HT1080 (cell line): ENCODE measurements at places on chromosomes 16 and 17.

DNA sequence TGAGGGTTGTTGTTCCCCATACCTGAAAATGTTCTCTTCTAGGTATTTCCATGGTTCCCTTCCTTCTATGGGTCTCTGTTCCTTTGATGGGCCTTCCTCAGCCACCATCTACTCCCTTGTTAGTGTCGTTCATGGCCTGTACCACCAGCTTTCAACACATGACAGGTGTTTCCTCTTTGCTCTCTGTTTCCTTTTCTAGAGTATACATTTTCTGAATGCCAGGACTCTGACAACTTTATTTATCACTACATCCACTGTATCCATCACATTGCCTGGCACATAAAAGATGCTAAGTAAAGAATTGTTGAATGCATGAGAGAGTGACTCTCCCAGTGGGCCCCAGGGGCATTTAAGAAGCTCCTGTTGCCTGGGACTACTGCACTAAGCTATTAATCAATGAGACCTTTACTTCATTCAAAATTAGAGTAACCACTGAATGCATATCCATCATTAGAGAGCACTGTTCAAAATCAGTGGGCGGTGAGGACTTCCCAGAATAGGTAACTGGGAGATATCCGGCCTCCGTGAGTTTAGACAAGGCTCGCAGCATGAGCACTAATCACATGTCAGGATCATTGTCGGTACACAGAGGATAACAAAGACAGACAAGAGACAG, 255.0 kb downstream of the CBLN1 start:
- DNase-seq: no peak

- peak; percentile 35 for DNase-seq
Measured at GRCh38 chr16:495127-495748, 32.3 kb upstream of the CAPN15 start.

GRCh38 chr16:60170196-60170595, 1436.1 kb upstream of the GOT2 start:
- DNase-seq: no peak

DNA sequence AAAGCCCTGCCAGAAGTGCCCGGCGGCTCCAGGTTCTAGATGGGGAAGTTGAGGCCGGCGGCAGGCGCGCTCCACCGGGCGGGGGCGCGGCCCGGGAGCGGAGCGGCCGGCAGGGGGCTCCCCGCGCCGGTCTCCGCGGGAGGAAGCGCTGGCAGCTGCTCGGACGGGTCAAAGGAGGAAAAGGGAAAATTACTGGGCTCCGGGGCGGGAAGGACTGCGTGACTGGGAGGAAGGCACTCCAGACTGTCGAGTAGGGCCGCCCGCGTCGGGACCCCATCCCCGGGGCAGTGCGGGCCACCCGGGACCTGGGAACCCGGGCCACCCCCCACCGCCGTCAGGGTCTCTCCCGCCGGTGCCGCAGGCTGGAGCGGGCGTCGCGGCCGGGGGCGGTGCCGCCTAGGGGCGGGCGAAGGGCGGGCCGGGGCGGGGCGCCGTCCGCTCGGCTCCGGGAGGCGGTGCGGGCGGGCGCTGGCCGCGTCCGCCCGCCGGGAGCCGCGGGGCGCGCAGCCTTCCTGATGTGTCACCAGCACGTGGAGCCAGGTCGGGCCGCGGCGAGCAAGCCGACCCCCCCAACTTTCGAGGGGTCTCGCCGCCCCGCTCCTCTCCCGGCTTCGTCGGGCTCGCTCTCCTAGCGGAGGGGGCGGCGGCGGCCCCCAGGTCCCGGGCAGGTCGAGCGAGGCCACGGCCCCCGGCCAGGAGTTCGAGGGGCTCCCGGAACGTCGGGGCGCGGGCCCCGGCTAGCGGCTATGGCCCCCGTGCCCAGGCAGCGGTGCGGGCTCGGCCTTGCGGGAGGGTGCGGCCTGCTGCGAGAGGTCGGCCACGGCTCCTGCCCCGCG, 167.5 kb downstream of the RAB11FIP4 start:
- DNase-seq: peak; percentile 66

- no peak for DNase-seq
Measured at GRCh38 chr16:56930486-56931270, 1.3 kb upstream of the HERPUD1 start.

DNA sequence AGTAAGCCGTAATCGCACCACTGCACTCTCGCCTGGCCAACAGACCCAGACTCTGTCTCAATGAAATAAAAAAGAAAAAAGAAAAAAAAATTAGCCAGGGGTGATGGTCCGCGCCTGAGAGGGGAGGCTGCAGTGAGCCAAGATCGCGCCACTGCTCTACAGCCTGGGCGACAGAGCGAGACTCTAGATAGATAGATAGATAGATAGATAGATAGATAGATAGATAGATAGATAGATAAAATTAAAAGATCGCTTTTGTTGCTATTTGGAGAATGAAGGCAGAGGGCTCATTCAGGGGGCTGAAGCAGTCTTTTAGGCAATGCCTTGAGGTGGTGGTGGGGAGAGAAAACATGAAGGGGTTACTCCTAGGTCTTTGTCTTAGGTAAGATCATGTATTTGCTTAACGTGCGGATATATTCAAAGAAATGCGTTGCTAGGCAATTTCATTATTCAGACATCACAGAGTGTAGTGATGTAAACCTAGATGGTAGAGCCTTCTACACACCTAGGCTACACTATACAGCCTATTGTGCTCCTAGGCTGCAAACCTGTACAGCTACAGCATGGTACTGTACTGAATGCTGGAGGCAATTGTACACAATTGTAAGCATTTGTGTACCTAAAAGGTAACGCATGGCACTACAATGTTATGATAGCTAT, 4.3 kb upstream of the HES7 start:
- no peak for DNase-seq

- DNase-seq: no peak
Measured at GRCh38 chr17:161481-161880, 20.0 kb downstream of the DOC2B start.

DNA sequence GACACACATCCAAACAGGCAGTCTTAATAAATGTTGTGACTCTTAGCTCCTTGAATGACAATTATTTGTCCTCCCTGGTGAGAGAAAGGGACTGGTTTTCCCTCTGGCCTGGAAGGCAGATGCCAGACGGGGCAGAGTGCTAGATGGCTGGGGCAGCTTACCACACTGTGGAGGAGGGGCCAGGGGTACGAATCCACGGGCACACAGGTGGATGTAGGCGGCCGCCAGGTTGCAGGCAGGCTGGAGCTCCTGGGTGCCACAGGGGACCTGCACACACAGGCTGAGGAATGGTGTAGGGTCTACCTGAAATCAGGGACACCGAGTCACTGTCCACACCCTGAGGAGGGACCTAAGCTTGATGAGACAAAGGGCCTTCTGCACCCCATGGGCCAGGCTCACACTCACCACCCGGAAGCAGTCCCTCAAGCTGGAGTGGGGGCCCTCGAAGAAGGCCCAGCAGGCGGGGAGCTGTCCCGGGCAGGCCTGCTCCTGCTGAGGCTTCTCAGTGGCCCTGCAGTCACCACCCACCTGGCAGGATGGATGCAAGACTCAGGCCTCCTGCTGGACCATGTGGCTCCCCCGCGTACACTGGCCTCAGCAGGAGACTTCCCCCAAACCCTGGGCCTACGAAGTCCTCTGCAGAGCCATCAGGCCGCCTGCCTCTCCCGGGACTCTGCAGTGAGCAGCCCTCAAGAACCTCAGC, 38.4 kb downstream of the RMI2 start:
- DNase-seq: no peak

DNA sequence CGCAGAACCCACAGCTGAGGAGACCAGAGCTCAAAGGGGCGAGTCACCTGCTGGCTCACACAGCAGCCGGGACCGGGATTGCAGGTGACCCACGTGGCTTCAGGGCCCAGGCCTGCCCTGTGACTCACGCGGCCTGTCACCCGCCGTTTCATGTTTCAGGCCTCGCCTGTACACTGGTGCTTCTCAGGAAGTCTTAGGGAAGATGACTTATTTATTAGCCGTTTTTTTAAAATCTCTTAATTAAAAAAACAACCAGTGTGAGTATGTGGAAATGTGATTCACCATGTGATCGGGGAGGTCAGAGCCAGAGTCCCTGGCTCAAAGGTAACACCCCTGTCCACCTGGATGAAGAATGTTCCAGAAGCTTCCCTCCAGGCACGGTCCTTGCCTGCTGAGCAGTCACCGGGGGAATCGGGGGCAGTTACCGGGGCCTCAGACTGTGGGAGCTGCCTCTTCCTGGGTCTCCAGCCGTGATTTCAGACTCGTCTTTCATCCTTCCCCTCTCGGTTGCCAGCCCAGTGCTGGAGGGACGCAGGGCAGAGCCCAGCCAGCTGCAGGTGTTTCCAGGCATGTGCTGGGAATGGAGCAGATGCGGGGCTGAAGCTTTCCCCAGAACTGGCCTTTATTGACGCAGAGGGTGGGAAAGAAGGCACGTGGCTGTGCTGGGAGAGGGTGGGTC, 49.3 kb downstream of the CMIP start:
- peak; percentile 93 for DNase-seq

DNA sequence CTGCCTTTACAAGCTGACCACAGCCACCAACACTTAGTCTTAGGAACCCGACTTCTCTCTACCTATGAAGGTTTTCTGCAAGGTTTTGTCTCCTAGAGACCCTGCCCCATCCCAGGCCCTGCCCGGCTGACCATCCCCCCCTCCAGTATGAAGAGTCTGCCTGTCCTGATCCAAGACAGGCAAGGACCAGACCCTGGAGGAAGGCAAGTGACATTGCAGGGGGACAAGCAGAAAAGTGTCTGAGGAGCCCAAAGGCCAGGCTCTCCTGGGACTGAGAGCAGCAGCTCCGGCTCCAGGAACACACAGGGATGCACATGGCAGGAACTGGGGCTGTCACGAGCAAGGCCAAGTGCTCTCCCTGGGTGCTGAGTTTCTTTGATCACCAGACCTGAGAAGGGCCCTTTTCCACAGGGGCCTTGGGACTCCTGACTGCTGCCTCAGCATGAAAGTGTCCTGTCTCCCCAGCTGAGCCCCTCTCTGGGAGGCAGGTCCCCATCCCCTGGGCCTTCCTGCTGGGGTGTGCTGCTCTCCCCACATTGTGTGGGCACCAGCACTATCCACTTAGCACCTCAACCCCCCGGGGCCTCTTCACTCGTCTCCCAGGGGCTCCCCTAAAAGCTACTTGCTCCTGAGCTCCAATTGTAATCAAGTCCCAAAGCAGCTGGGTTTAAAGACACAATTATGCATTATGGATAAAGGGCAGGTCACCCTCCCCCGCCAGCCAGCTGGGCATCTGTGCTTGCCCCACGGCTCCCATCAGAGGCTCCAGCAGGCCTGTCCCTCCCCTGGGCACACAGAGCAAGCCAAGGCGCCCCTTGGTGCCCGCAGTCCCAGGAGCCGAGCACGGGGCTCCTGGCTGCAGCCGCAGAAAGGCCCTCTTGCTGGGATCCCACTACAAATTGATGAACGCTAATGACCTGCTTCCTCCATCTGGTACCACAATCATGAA, 11.6 kb upstream of the CACNG4 start:
- no peak for DNase-seq

DNA sequence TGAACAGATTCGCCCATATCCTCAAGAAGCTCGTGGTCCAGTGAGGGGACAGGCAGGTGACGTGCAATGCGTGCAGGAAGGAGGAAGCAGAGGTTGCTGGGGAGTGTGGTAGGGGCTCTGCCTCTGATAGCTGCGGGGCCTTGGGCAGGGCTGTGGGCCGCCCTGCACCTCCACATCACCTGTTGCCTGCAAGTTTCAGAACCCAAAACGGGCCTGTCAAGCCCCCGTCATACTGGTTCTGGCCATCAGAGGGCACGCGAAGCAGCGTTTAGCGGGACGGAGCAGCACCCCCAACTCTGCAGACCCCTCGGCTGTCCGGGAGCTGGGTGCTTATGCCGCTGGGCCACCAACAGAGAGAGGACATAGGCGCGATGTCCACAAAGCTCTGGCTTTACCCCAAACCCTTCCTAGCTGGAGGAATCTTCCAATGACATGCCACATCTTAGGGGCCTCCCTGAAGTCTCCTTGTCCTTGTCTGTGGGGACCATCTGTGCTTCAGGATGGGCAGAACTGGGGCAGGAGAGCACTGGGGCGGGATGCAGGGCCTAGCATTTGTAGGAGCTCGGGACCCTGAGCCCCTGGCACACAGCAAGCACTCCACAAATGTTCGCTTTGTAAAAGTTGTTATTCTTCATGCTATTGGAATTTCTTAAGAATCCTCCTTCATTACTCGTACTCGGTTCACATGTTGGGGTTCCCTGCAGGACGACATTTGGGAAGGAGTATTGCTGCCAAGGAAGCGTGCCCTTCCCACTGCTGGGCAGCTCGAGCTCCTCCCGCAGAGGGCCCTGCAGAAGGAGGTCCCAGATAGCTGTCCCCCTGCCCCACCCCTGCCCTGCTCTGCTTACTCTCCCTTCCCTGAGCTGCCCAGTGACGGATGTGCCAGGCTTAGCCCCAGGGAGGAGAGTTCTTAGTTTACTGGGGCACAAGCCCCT, 64.3 kb downstream of the CNGB1 start:
- no peak for DNase-seq

DNA sequence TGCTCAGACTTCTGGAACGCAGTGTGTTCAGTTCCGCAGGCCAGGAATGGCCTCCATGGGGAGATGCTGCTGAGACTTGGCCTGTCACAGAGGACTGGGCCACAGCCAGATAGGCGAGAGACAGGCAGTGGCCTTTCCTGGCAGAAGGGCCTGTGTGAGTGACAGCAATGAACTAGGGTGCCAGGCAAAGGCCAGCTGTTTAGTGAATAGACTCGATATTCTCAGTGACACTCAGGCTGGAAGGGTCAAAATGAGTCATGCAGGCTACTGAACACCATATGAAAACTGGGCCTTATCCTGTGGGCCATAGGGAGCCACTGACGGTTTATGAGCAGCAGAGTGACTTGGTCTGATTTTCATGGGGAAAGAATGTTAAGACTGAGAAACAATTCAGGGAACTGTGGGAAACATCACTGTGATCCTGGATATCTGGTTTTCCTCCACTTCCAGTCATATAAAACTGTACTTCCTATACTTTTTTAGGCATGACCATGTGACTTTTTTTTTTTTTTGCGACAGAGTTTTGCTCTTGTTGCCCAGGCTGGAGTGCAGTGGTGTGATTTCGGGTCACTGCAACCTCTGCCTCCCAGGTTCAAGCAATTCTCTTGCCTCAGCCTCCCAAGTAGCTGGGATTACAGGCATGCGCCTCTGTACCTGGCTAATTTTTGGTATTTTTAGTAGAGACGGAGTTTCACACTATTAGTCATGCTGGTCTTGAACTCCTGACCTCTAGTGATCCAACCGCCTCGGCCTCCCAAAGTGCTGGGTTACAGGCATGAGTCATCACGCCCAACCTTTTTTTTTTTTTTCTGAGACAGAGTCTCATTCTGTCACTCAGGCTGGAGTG, 5.2 kb upstream of the NUBP1 start:
- DNase-seq: peak; percentile 91

DNA sequence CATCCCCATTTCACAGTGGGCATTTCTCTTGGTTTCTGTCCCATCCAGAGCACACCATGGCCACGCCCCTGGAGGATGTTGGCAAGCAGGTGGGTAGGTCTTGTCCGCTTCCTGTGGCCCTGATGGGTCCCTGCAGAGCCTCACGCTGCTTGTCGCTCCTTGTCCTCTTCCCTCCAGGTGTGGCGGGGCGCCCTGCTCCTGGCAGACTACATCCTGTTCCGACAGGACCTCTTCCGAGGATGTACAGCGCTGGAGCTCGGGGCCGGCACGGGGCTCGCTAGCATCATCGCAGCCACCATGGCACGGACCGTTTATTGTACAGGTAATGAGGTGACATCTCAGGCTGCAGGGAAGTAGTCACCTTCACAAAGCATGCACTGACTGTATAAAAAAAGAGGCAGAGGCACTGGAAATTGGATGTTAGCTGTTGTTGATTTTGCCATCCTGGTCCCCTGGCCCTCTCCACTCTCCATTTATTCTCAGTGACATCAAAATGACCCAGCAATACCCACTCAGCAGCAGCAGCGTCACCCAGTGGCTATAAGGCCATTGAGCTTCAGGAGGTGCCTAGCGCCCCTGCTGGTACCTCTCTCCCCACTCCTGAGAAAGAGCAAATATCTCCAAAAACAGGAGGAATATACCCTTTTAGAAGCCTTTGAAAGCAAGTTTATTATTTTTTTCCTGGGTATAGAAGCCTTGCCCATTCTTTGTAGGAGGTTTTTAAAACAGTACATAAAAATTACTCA, 13.7 kb downstream of the METTL22 start:
- DNase-seq: no peak
